SJSA1 (cell line): ENCODE measurements at places on chromosomes 12 and 14. TPM values are rescaled to one million over a fixed set of nuclear protein-coding genes. Genes with fewer than 3 reads are reported as not detected.

Gene ALKBH1
- total RNA-seq: 13.7 and 14.4 TPM in 2 replicates

Gene CCDC60
- not detected in 2 replicates for total RNA-seq

Gene SMCO2
- not detected in 2 replicates for total RNA-seq

Gene PMEL
- 0.34 TPM in 1 of 2 replicates, not detected in the other for total RNA-seq

Gene NPFF
- total RNA-seq: not detected in 2 replicates

Gene NEK9
- 15.3 and 26.1 TPM in 2 replicates for total RNA-seq

Gene PMCH
- total RNA-seq: not detected in 2 replicates

Gene BICDL1
- total RNA-seq: not detected in 2 replicates

Gene MARCHF9
- total RNA-seq: 88.7 and 107 TPM in 2 replicates

Gene ZC2HC1C
- 0.34 and 5.5 TPM in 2 replicates for total RNA-seq

Gene C3AR1
- total RNA-seq: 0.13 and 1.9 TPM in 2 replicates
